CD4-positive, alpha-beta T cell treated with Interferon gamma for 1 hour (primary cell): ENCODE measurements at places on chromosomes 12 and 14.

DNA sequence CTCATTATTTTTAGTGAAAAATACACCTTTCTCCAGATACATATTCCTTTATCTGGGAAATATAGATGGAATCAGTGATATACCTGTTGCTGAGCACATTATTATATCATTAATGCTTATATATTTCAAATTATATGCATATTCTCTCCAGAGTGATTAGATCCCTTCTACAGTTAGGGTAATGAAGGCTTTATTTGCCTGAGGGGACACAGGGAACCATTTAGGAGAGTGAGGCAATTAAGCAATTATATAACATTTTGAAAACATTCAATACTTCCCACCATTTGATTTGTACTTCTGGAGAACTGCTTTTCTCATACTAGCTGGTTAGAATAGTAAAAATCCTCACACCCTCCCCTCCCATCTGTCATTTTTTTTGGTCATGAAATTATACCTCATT is 212.8 kb upstream of the NOVA1 start:
- DNase-seq, result no peak

GRCh38 chr12:122087431-122088178 is 9.0 kb downstream of the MLXIP start:
- DNase-seq, result no peak

DNA sequence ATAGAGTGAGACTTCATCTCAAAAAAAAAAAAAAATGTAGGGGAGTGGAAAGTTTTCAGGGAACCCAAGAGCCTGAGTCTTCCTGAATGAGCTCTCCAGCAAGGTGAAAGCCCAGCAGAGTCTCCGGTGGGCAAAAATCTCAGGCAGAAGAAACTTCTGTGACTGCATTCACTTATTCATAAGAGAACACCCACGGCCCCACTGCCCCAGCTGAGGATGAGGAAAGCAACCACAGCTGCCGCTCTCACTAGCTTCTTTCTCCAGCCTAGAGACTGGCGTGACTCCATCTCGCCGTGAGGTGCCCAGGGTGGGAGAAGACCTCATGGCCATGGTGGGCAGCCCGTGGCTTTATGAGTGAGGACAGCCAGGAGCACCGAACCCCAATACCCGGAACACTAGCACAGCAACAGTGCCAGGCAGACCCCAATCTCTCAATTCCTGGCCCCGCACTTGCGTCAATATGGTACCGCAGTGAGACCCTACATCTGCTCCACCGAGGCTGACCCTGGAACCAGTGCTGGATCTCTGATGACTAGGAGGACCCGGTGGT is 29.7 kb upstream of the DYNC1H1 start:
- no peak for DNase-seq

- no peak for DNase-seq
Observed at GRCh38 chr12:79678306-79678705, 12.5 kb downstream of the PAWR start.

- DNase-seq, result no peak
Observed at GRCh38 chr12:132765361-132765760, 3.7 kb upstream of the ANKLE2 start.
